ENCODE measurements at places on chromosomes 2 and 18. TPM values are rescaled to one million over a fixed set of nuclear protein-coding genes. Genes with fewer than 3 reads are reported as not detected.

Gene ABCB11
- 0.29 TPM for total RNA-seq

Gene RIT2
- total RNA-seq = not detected

Gene NGEF
- 0.29 TPM for total RNA-seq

Gene CCDC121
- 3.5 TPM for total RNA-seq

Gene CELF4
- total RNA-seq = 1.7 TPM

Gene ABCB6
- total RNA-seq = 19.2 TPM

Gene SIGLEC15
- not detected for total RNA-seq

Gene CIB4
- total RNA-seq = not detected

Gene AQP12B
- total RNA-seq = not detected

Gene KCNJ3
- 0.91 TPM for total RNA-seq

Gene TNFRSF11A
- total RNA-seq = 0.26 TPM

Gene PFN4
- not detected for total RNA-seq

Gene COQ10B
- 23.8 TPM for total RNA-seq

Gene SNORC
- not detected for total RNA-seq

Gene ITSN2
- total RNA-seq = 71.9 TPM

Gene ALPI
- not detected for total RNA-seq

Gene CAPN14
- total RNA-seq = 0.29 TPM

Gene SP140
- total RNA-seq = 0.77 TPM

Gene PARD6G
- total RNA-seq = 12.5 TPM

Gene ORC4
- 32.6 TPM for total RNA-seq

Gene ADD2
- 0.59 TPM for total RNA-seq

Gene FLACC1
- not detected for total RNA-seq

All from uterus (tissue), 4 donors.